ENCODE measurements at places on chromosomes 16 and 17.

DNA sequence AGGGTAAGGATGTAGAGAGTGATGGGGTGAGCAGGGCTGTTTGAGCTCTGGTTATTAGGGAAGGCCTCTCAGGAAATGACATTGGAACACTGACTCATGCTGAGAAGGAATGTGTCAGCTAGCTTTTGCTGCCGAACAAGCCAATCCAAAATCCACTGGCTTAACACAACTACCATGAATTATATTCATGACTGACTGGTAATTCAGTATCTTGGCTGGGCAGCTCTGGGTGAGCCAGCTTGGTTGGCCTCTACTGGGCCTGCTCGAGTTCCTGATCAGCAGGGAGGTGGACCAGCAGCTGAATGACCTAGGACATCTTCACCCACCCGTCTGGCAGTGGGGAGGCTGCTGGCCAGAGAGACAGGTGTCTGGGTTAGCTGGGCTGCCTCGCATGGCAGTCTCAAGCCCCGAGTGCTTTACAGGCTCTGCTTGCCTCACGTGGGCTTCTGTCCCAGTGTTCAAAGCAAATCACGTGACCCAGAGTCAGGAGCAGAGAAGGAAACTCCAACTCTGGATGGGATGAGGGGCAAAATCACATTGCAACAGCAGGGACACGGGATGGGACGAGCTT lies 209.4 kb downstream of the KATNIP start:
- DNase-seq: no peak

DNA sequence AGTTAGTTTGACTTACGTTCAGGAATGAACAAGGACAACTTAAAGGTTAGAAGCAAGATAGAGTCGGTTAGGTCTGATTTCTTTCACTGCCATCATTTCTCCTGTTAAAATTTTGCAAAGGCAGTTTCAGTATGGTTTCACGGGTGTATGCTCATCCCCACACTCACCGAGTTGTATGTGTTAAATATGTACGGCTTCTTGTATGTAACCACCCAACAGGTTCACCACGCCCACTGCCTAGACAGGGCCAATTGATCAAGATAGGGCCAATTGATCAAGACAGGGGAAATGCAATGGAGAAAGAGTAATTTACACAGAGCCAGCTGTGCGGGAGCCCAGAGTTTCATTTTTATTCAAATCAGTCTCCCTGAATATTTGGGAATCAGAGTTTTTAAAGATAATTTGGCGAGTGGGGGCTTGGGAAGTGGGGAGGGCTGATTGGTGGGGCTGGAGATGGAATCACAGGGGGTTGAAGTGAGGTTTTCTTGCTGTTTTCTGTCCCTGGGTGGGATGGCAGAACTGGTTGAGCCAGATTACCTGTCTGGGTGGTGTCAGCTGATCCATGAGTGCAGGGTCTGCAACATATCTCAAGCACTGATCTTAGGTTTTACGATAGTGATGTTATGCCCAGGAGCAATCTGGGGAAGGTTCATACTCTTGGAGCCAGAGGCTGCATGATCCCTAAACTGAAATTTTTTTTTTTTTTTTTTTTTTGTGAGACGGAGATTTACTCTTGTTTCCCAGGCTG lies 62.4 kb upstream of the PLCG2 start:
- no peak for DNase-seq

DNA sequence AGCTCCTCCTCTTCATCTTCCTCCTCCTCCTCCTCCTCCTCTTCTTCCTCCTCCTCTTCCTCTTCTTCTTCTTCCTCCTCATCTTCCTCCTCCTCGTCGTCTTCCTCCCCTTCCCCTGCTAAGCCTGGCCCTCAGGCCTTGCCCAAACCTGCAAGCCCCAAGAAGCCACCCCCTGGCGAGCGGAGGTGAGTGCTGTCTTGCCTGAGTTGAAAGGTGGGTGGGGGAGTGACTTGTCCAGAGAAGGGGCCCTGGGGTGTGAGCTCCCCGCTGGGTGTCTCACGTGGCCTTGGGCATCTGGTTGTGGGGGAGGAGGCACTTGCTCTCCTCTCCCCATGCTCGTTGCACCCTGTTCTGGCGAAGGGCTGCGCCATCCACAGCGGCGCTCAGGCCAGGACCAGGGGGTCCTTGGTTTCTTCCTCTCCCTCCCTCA lies 8.0 kb downstream of the ELOB start:
- DNase-seq: no peak

GRCh38 chr17:32880671-32881453 lies 3.9 kb upstream of the MYO1D start:
- no peak for DNase-seq

GRCh38 chr17:39700148-39700987 lies 504 bp downstream of the ERBB2 start:
- peak; percentile 83 for DNase-seq

DNA sequence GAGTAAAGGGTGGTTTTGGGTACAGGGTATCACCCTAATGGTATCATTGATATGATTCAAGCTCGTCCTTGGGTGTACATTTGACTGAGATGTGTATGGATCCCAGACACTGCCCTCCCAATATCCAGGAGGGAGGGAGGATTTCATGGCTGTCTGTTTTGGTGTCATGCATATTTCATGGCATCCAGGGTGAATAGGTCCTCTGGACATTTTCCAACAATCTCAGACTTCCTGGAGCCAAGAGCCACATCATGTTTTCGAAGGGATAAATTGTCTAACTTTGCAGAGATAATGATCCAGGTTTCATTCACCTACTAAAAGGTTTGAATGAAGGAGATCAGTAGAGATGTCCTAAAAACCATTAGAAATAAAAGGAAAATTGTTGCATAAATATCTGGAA lies 431.9 kb downstream of the SHISA9 start:
- no peak for DNase-seq

- no peak for DNase-seq
Observed at GRCh38 chr16:1494129-1494640, 1.0 kb downstream of the TELO2 start.

DNA sequence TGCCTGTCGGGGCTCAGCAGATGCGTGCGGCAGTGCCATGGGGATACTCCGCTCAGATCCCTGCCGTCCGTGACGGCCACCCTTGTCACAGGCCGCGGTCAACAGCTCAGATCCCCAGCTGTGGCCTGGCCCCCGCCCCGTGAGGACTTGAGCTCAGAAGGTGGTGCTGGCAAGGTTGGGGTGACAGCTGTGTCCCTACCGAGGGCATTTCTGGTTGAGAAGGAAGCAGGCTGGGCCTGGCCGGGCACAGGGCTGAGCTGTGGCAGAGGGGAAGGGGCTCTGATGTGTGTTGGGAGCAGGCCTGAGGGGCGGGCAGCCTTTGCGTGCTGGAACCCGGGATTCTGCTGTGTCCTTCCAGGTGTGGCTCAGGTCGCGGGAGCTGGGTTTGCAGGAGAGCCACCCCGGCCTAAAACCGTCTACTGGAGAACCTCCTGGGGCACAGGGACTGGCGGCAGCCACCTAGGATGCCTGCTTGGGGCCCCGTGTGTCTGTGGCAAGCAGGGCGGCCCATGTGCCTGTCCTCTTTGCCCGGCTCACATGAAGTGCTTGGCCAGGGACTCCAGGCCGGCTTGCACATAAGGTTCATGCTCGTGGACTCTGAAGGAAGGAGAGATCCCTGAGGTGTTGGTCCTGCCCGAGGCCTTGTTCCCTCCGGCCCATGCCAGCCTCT lies 5.1 kb downstream of the UBE2I start:
- no peak for DNase-seq

- DNase-seq: no peak
Observed at GRCh38 chr16:66948134-66948836, 12.8 kb upstream of the CES3 start.

DNA sequence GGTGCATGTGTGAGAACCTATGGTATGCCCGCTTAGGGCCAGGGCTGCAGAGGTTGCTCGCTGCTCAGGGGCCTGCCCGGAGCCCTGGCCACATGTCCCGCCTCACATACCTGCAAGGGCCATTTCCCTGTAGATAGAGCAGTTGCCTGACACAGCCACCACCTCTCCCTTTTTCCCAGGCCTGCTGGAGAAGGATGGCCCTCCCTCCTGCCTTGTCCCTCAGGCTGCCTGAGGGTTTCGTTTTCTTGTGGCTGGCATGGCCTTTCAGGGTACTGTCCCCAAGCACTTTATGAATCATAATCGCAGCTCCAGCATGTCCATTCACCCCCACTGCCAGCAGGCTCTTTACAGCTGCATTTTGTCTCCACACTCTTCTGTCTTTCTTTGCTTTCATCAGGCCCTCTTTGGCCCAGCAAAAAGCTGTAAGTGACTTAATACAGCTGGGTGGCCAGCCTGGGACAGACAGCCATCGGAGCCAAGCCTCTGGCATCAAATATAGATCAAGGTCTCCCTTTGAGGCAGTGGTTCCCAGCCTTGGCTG lies 65.7 kb downstream of the MPRIP start:
- DNase-seq: no peak

- peak; percentile 81 for DNase-seq
Observed at GRCh38 chr17:80892019-80892855, 99.4 kb upstream of the CHMP6 start.

- no peak for DNase-seq
Observed at GRCh38 chr16:16992975-16993765, 477.6 kb downstream of the XYLT1 start.

- DNase-seq: no peak
Observed at GRCh38 chr16:57736419-57737351, 1.1 kb downstream of the KATNB1 start.

DNA sequence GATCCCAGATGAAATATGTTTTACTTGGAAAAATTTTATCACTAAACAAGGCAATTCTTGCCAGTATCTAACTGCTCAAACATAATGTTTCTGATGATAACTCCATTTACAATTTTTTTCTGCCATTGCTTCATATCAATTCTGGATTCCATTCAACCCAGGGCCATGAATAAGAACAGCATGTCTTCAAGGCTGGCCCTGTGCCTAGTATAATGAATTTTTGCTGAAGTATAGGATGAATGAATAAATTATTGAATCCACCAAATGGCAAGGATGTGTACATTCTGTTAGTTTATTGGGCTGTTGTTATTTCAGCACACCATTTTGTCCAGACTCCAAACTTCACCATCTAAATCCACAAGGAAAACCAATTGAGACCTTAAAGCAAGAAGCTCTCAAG lies 414.7 kb downstream of the HS3ST3B1 start:
- no peak for DNase-seq

GRCh38 chr17:58310511-58311428 lies 17.8 kb downstream of the TSPOAP1 start:
- peak; percentile 56 for DNase-seq

GRCh38 chr17:49995055-49995738 lies at the start of gene DLX3:
DLX3 (minus strand) TSS chr17:49995224; CDS start chr17:49994998, 226 bp downstream.
- no peak for DNase-seq

GRCh38 chr17:27525316-27525715 lies 69.1 kb downstream of the KSR1 start:
- no peak for DNase-seq

DNA sequence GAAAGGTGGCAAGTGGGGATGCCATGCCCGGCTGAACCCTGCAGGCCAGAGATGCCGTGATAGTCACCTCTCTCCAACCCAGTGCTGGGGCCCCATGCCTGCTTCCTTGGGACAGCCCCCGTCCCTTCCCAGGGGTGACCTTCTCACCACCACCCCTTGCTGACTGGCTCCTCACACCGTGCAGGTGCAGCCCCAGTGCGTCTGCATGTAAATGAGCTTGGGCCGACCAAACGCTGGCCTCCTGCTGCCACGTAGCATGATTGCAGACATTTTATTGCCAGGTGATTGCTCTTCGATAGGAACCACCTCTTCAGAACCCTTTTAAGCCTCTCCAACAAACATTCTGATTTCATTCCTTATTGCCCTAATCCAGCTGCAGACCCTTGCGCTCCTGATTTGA lies 32.5 kb downstream of the ASIC2 start:
- DNase-seq: no peak

- no peak for DNase-seq
Observed at GRCh38 chr16:30784215-30784614, 2.8 kb downstream of the ZNF629 start.

GRCh38 chr17:58403311-58403710 lies 14.0 kb downstream of the RNF43 start:
- DNase-seq: no peak

DNA sequence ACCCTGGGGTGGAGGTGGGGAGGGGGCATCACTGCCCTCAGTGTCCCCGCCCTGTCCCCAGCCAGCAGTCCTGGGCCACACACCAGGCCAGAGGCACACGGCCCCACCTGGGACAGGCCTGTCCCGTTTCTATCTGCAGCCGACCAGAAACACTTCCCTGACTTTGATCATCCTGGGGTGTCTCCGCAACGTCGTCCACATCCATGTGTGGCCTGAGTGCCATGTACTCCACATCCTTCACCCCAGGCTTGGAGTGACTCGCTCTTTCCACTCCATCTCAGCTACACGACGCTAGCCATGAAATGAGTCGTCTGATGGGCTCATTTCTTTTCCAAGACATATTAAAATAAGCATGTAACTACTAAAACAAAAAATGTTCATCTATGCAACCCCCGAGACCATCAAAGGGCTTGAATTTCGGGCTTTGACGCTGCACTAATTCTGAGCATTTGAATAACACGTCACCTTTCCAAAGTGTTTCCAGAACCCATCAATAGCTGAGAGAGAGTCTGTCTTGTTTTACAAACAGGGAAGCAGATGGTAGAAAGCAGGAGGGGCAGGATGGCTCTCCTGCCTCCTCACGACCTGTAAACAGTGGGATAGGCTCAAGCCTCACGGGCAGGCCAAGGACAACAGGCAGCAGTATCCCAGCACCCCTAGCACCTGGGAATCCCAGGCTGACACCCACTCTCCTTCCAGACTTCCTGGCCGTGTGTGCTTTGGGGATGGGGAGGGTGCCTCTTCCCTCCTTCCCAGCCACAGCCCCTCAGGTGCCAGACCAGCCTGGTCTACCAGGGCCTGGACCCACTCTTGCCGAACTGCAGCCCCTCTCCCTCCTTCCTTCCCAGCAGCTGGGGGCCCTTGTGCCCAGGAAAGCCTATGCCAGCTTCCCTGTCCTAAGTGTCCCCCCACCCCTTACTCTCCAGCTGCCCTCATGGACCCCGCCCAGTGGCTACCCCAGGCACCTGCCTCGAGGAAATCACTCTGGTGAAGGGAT lies 20.0 kb upstream of the RASD1 start:
- no peak for DNase-seq

DNA sequence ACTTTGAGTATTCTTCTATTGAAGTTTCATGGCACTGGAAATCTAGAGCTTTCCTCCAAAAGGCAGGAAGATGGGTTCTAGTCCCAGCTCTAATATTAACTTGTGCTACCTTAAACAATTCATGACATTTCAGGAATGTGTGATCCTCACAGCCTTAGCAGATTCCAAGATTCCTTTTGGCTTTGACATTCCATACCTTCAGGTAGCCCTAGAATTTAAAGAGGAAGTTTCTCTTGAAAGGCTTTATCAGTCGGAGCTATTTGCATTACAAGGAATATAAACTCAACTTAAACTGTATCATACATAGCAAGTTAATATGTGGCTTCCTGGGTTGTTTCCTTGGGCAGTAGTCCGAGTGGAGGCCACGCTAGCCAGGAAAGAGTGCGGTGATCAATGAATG lies 330.0 kb downstream of the SHISA9 start:
- no peak for DNase-seq

- DNase-seq: no peak
Observed at GRCh38 chr17:56902348-56902747, 11.5 kb downstream of the TRIM25 start.
